GM04503 (cell line): ENCODE measurements at places on chromosomes 11 and 22.

DNA sequence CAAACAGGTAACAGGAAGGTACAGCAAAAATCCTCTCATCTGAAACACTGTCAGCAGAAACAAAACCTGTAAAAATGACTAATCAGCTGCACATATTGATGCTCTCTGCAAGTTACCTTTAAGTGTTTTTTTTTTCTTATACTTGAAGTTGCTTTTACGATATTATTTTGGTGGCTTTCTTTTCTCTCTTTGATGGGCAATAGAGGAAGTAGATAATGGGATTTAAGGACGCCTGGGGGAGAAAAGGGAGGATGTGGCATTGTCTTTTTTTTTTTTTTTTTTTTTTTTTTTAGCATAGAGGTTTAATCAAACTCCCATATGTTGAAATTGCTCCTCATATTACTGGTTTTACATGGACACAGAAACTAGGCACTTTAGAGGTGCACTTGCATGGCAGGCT is 11.4 kb upstream of the ADSL start:
- no peak for DNase-seq

DNA sequence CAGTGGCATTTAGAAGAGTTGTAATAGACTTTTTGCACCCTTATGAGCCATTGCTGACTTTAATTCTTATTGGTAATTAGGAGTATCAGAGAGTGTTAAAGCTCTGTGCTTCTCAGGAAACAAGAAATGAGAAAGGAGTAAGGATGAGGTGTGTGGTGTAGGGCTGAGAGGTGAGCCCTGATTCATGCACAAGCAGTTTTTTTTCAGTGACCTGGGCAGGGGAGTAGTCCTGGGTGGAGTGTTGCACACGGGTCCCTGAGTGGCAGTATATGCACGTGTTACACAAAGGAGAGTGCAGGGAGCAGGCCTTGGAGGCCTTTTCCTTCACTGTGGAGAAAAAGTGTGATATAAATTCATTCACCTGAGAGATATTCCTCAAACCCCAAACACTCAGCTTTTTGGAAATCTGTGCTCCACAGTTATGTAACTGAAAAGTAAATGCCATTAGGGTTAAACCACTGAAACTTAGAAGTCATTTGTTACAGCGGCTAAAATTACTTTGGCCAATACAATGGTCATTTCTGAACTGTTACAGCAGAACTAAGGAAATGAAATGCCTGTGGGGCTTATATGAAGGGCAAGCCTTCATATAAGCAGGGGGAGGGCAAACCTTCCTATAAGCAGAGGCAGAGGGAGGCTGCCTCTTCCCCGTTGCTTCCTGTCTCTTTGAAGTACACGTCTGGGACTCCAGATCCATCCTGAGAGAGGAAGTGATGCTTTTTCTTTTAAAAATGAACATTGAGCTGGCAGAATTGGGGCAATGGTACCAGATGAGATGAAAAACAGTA is 62.6 kb upstream of the OLFML1 start:
- no peak for DNase-seq

- DNase-seq, result no peak
These were observed 520.4 kb downstream of the SOX6 start for GRCh38 chr11:15835788-15836411.

DNA sequence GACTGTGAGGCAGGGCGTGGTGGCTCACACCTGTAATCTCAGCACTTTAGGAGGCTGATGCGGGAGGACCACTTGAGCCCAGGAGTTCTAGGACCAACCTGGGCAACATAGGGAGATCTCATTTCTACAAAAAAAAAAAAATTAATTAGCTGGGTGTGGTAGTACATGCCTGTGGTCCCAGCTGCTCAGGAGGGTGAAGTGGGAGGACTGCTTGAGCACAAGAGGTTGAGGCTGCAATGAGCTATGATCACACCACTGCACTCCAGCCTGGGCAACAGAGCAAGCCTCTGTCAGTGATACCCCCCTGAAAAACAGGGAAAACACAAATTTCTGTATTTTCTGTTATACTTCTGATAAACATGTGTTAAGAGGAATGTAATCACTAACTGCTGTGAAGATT is 57.8 kb upstream of the ARHGAP32 start:
- DNase-seq, result no peak

DNA sequence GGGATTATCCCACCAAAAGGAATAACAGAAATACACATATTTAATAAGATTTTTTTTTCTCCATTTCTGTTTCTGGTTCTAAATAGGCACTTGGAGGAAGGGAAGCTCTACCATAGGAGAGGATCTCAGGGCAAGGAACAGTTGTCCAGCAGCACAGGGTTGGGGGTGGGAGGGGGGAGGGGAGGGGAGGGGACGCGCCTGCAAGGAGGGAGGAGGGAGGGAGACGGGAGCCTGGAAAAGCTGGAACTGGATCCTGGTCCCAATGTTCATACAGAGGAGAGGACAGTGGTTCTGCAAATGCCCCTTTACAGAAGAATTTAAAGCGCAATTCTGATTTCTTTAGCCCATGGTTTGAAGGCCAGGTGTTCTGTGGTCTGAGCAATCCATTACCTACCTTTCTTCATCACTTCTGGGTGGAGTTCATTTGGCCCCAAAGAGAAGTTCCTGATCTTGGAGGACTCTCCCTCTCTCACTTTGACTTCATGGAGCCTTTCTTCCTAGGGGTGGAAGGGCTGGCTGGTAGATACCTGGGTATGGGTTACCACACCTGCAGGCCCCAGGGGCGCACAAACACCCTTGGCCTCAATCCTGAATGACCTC is 348.9 kb upstream of the NCAM1 start:
- DNase-seq, result no peak

DNA sequence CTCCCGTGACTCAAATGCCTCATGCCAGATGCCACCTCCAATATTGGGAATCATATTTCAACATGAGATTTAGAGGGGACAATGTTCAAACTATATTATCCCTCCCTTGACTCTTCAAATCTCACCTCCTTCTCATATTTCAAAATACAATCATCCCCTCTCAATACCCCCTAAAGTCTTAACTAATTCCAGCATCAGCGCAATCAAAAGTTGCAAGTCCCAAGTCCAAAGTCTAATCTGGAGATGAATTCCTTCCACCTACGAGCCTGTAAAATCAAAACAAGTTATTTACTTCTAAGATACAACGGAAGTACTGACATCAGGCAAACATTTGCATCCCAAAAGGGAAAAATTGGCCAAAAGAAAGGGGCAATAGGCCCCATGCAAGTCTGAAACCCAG is 67.2 kb upstream of the SC5D start:
- no peak for DNase-seq

GRCh38 chr11:125072218-125072960 is 9.3 kb downstream of the SLC37A2 start:
- DNase-seq, result no peak

DNA sequence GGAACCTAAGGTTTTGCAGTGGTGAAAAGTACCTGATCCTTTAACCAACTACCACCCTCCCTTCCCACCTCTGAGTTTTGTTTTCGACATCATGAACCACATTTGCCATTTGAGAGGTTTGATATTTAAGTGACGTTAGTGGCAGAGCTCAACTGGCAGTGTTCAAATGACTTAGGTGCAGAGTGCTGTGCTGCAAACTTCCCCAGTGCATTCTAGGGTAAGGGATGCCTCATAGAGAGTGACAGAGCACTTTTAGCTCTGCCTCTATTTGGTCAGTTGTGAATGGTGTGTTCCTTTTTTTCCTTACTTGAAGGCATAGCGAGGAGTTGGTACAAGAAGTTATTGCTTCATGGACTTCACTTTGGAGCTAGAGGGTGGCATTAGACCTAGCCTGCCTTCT is 9.4 kb downstream of the BMAL1 start:
- DNase-seq, result no peak

GRCh38 chr11:70642266-70642665 is 243.9 kb downstream of the CTTN start:
- no peak for DNase-seq

- DNase-seq, result no peak
These were observed 867 bp downstream of the SPA17 start for GRCh38 chr11:124674571-124674970.

DNA sequence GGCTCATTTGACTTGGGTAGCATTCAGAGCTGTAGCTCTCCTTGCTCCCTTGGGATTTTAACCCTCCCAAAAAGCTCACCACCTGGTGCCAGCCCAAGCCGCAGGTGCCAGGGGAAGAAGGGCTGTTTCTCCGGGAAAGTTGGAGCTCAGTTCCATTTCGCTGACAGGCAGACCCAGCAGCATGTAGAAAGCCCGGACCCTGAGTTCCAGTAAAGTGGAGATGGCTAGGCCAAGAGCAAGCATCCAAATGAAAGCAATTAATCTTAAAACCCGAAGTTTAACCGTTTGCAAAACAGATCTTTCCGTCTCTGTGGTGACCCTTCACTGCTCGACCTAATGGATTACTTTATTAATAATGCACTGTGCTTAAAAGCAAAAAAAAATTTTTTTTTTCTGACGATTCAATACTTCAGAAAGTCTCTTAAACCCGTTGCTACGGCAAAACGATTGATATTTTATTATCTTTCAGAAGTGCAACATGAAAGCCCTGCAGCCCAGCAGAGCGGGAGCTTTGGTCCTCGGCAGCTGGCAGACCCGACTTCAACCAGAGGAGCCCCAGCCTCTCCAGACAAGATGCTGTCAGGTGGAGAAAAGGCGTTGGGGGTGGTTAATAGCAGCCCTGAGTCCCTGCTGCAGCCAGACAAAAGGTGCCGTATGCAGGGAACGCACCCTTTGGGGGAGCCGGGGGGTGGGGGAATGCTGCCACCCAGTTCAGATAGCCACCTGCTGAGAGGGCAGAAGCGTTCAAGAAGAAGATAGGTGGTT is 3.3 kb downstream of the LMO1 start:
- DNase-seq, result no peak

GRCh38 chr22:21943571-21944448 is 8.8 kb downstream of the PPM1F start:
- no peak for DNase-seq
